ENCODE measurements at places on chromosomes 16 and 17. TPM values are rescaled to one million over a fixed set of nuclear protein-coding genes. Genes with fewer than 3 reads are reported as not detected.

GRCh38 chr17:44826123-44826790 lies 3.8 kb downstream of the GJC1 start:
- DNase-seq = no peak

DNA sequence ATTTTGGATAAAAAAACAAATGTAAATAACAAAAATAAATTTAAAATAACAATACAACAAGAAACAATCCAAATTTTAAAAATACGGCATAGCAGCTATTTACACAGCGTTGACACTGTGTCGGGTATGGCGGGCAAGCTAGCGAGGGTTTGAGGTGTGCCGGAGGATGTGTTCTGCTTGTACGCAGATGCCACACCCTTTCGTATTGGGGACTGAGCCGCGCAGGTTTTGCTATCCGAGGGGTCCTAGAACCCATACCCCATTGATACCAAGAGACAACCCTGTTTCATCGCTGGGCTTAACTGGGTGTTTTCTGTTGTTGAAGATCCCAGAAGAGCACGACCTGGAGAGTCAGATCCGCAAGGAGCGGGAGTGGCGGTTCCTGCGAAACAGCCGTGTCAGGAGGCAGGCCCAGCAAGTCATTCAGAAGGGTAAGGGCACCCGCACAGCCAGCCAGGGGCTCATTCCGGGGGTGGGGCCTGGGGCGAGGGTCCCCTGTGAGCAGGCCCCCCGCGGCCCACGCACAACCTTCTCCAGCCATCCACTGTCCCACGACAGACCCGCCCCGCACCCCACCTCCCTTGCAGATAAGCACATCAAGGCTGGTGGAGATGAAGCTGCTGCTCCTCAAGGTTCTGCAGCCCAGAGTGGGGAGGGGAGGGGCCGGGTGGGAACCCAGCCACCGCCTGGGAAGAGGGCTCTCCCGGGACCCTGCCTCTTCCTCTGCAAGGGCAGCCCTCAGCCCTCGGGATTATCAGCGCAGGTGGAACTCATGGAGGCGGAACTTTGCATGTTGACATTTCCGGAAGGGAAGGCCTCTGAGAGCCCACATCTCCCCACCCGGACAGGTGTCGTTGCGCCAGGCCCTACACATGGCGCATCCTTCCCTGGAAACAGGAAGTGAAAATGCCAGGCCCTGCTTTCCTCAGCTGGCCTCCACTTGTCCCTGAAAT lies 51.2 kb upstream of the CHMP6 start:
- DNase-seq = no peak

DNA sequence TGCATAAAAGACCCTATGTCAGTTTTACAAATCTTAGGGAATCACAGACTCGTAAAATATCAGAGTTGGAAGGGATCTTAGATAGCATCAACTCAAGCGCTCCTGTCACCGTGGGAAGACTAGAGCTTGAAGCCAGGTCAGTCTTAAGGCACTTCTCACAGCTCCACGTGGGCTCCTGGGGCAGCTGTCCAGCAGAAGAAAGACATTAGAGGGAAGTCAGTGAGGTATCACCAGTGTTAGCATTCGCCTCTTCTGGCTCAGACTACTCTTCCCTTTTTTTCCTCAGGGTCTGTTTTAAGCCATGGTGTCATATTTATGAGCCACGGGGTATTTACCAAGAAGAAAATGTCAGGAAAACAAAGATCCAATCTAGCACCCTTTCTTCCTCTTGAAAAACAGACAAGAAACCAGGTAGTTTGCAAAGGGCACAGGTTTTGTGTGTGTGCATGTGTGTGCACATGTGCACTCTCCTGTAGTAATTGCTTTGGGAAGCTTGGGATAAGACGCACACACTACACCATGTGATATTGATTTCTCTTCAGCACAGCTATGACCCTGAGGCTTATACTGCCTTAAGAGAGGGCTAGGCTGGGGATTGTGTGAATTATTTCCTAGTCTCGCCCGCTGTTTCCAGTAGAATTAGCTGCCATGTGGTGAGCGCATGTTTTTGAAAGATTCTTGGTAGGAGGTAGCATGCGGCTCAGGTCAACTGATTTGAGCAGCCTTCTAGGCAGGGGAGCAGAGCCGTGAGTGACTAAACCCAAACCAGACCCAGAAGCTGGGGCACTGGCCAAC lies 61.0 kb upstream of the ELAC2 start:
- DNase-seq = no peak

DNA sequence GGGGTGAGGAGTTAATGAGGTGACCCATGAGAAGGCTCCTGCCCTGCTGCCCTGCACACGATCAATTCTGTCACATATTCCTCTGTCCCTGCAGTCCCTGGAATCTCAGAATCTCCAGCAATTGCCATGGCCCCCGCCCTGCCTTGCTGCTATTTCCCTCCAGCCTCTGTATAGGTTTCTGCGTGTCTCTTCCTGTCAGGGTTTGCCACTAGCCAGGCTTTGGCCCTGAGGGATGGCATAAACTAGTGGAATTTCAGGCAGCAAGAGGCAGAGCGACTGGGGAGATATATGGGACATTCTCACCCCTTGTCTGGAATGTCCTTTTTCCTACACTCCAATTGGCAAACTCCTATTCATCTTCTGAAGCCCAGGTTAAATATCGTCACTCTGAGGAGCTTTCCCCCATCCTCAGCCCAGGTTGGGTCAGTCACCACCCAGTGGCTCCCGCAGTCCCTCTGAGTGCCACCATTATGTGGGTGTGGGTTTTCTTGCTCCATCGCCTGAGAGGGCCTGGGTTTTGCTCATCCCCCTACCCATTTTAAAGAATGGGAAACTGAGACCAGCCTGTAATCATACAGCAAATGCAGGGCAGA lies 15.5 kb upstream of the NATD1 start:
- DNase-seq = no peak

DNA sequence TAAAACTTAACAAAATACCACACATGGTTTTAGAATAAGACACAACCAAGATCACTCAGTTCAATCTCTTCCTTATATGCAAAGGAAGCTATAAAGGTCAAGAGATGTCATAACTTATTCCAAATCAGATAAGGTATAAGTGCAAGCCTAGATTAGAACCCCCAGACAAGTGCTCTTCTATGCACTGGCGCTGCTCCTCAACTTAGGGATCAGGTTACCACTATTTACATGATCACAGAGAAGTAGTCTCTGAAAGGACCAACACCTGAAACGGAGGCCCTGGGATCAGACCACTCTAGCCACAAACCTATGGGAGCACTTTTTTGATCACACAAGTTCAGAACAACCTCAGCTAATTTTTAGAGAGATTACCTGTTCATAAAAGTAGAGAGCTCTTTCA lies 16.6 kb downstream of the COPS3 start:
- DNase-seq = no peak

GRCh38 chr16:11565665-11566064 lies 21.1 kb downstream of the LITAF start:
- no peak for DNase-seq

GRCh38 chr17:68306819-68307218 lies 15.5 kb downstream of the ARSG start:
- no peak for DNase-seq

Gene NPIPA3
- not detected for total RNA-seq

Gene APOBR
- 0.14 TPM for total RNA-seq
